Activated T-helper 1 cell treated with anti-CD3 and anti-CD28 coated beads, Interleukin-12 subunit alpha, Interleukin-12 subunit beta, Interleukin-2, Interleukin-4 antibody, amounts not matched to agents 30 ng/mL and 10 ng/mL and 1 ng/mL, durations not matched to agents 14 hours and 24 hours and 36 hours (primary cell): ENCODE measurements at places on chromosomes 16 and 17. TPM values are rescaled to one million over a fixed set of nuclear protein-coding genes. Genes with fewer than 3 reads are reported as not detected.
A peak's percentile ranks its signal among the peaks of the same experiment; 100 is the strongest.

- peaks cover 14% of the 10 kb centered on the region for H3K4me1 ChIP-seq
- peaks cover 38% of the 10 kb centered on the region for H3K36me3 ChIP-seq
- H3K27me3 ChIP-seq, result no peaks in the 10 kb centered on the region
- H3K4me3 ChIP-seq, result no peak overlapping the region
- no peak for DNase-seq
These were observed 22.4 kb downstream of the SREBF1 start for GRCh38 chr17:17814162-17815061.

GRCh38 chr16:67883872-67884261 is 818 bp upstream of the NRN1L start:
- no peak overlapping the region for H3K4me3 ChIP-seq
- no peak overlapping the region for H3K27ac ChIP-seq
- no peaks in the 10 kb centered on the region for H3K4me1 ChIP-seq
- DNase-seq, result peak; percentile 56

Gene ALOXE3
- 0.10 TPM in 1 of 2 replicates, not detected in the other for total RNA-seq

Gene EFNB3
- 0.08 TPM in 1 of 2 replicates, not detected in the other for total RNA-seq

Gene TBC1D3D
- total RNA-seq, result 0.23 and 0.69 TPM in 2 replicates
